ENCODE measurements at places on chromosomes 5 and 9.

DNA sequence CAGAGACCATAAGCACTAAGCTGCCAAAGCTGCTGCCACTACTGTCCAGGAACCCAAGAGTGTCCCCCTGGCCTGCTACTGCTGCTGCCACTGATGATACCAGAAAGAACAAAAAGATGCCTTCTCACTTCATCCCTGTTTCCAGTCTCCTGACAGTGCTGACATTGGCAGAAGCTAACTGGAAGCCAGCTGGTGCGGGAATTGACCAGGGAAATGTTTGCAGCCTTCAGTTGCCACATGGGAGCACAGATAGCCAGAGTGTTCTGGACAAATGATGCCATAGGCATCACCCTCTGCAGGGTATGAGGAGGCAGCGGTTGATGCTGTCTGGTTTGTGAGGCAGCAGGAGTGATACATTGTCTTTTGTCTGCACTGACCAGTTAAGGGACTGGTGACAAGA is 258.4 kb downstream of the ZSWIM6 start:
- no peak for DNase-seq

- peak; percentile 62 for DNase-seq
Observed at GRCh38 chr5:171418982-171419687, at the start of gene FGF18. Gene FGF18, plus strand, starts transcription at chr5:171419647. Its CDS starts 553 bp downstream, at chr5:171420200.

- DNase-seq, result no peak
Observed at GRCh38 chr5:1212271-1212670, 10.9 kb downstream of the SLC6A19 start.

GRCh38 chr5:137254119-137255090 is 244.7 kb downstream of the SPOCK1 start:
- no peak for DNase-seq

GRCh38 chr9:95108777-95109176 is 208.7 kb downstream of the FANCC start:
- DNase-seq, result no peak

DNA sequence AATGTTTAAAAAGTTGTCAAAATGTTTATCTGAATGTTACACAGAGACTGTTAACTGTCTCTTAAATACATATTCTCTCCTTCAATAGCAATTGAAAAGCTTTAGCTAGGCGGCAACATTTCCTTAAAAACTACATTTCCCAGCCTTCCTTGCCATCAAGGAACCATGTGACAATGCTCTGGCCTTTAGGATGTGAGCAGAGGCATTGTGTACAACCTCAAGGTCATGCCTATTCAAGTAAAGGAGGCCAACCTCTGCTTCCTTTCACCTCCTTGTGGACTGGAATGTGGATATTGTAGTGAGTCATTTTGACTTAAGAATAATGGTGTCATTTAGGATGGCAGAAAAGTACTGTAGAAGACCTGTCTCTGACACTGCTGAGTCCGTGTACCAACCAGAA is 23.7 kb upstream of the MROH2B start:
- DNase-seq, result no peak

- no peak for DNase-seq
Observed at GRCh38 chr9:16135968-16136367, 583.1 kb downstream of the CCDC171 start.

DNA sequence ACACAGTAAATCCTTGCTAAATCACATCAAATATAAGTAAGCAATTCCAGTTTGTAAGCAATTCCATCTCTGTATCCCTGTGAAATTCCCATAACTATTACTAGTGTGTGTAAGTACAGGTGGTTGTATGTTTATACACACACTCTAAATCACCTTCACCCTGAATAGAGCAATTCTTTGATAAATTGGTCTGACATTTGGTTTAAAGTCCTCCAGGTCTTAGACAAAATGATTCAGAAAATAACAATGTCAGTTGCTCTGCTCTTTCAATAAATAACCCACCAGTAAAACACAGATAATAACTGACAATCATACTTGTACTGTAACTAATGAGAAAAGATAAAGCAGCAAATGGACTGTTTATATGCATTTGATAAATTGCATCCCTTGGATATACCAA is 226.3 kb downstream of the SPOCK1 start:
- no peak for DNase-seq

DNA sequence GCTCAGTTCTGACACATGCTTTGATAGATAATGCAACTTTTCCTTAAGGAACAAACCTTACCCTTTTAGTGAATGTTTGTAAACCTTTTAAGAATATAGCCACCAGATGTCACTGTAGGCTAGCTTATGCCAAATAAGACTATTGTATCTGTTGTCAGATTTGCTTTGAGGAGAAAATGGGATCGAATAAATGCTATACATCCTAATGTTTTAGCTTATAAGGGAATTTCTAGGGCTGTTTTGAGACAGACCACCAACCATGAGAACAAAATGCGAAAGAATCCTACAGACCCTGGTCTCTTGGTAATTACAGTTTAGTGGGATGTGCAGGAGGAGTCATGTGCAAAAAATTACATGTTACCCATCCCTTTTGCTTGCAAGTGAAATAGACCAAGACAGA is 127.6 kb upstream of the NMUR2 start:
- DNase-seq, result no peak

- DNase-seq, result no peak
Observed at GRCh38 chr5:172852490-172853354, 18.7 kb downstream of the ERGIC1 start.

- DNase-seq, result no peak
Observed at GRCh38 chr9:36162211-36162738, 6.9 kb upstream of the CCIN start.

Data from activated CD8-positive, alpha-beta memory T cell treated with anti-CD3 and anti-CD28 coated beads, Interleukin-2, amount 50 U/mL, for 48 hours (primary cell).